ENCODE measurements at places on chromosomes 12 and 14.

DNA sequence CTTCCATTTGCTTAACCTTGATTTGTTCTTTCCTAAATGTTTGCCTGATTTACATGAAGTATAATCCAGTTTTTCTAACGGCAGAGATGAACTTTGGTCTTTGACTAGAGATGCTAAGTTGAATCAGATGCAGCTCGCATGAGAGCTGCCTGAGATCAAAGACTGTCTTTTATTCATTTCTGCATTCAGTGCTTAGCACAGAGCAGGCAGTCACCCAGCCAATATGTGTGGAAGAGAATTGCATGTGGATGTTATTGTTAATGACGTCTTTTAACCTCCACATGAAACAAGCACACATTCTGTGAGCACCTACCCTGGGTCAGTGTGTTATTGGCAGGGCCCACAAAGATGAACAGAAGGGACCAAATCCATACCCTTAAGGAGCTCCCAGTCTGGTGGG, 99.2 kb downstream of the SLC5A8 start:
- no peak for DNase-seq

DNA sequence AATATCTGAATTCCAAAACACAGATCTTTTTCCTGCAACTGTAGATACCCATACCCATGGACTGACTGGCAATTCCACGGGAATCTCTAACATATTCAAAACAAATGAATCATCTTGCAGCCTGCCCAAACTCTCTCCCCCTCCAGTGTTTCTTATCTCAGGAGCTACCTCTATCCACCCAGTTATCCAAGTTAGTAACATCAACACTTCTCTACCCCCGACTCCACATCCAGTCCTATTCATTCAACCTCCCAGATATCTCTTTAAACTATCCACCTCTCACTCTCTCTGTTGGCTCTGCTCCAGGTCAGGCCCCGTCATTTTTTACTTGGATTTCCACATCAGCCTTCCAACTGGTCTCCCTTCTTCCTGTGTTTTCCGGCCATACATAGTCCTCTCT, 6.7 kb upstream of the KCNH5 start:
- no peak for DNase-seq

DNA sequence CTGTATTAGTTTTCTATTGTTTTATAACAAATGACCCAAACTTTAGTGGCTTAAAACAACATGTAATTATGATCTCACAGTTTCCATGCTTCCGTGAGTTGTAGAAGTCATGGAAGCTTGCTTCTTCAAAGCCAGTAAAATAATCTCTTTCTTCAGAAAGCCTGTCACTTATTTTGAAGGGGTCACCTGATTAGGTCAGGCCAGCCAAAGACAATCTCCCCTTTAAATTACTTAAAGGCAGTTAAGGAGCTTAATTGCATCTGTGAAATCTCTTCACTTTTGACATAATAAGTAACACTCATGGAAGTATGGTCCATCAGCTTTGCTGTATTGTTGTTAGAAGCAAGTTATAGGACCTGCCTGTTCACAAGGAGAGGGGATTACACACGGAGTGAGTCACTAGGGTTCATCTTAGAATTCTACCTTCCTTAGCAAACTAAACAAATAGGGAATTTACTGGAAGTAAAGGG, 89.8 kb downstream of the FAR2 start:
- no peak for DNase-seq

DNA sequence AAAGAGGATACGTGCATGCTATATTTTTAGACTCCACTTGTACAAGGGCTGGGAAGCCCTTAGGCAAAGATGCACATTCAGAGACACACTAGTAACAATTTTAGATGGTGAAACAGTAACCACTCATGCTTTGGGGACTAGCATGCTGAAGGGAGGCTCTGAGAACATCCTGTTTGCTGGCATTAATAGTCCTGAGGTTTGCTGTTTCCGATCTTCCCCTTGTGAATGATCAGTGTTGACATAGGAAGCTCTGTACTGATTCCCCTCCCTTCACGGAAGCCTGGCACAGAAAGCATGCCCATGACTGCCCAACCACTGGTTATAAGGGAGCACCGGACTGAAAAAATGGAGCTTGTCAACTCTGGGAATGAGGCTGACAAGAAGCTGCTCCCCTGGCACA, 164.6 kb downstream of the GCH1 start:
- DNase-seq = no peak

DNA sequence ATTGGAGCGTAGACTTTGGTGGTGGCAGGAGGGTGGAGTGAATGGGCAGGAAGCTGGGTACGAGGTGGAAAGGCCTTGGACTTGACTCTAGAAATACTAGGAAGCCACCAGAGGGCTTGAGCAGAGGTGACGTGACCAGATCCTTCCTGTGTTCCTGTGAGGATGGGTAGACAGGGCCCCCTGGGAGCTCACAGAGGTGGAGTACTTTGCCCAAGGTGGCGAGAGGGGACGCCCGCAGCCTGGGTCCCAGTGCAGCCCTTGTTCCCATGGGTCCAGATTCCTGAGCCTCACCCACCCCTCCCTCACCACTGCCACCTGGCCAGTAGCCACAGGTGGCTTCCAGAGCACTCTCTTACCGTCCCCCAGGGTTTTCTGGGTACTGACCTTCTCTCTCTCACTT, 89.8 kb downstream of the KIF26A start:
- DNase-seq = no peak

DNA sequence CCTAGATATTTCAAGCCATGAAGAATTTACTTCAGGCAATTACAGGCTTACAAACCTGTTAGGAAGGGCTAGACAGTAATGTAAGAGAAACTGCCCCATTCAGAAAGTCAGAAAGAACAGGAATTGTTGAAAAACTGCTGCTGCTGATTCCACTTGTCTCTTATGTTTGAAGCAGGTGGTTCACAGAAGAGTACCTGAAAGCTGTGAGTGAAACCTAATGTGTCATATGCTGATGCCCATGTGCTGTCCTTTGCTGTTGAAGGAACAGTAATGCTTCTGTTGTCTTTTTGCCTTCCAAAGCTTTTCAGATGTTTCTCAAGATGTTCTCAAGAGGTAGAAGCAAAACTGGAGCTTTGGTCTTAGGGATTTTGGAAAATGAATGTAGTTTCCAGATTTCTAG, 39.0 kb downstream of the MNAT1 start:
- DNase-seq = no peak

Measured in DMS79 (cell line).